ENCODE measurements at places on chromosomes 5 and 9.

DNA sequence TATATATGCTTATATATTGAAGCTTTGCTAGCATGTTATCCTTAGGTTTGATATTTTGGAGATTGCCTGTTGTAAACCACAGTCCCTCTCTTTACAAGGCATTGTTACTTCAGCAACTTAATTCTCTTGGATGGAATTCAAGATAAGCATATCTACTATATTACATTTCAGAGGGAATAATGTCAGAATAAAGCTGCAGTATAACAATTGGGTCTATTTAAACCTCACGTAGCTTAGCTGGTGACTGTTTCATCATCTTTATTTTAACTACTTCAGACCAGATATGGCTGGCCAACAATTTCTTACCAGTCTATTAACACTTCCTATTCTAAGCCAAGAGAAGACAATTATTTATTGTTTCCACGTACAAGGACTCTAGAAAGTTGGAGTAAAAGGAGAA is 27.1 kb downstream of the ZCCHC10 start:
- no peak for DNase-seq

DNA sequence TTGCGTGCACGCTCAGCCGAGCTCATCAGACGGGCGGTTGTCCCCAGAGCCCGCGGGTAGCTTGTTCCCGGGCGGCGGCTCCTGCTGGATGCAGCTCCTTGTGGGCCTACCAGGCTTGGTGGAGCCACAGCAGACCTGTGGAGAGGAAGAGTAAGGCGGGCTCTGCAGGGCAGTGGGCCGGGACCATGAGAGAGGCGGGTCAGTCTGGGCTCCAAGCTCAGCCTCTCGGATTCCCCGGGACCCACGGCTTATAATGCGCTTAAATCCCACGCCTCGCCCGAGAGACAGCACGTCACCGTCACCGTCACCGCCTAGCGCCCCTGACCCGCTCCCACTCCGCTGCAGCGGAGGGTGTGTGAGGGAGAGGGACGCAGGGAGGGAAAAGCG is 1.9 kb upstream of the ANKRD18A start:
- DNase-seq = peak; percentile 3

GRCh38 chr5:137195483-137195882 is 303.6 kb downstream of the SPOCK1 start:
- no peak for DNase-seq

GRCh38 chr5:168667301-168667840 is 88.2 kb upstream of the PANK3 start:
- DNase-seq = no peak

Data from activated CD4-positive, alpha-beta T cell treated with anti-CD3 and anti-CD28 coated beads, Interleukin-2, amount 50 U/mL, for 24 hours (primary cell).